Left cardiac atrium (tissue), 4 donors: ENCODE measurements at places on chromosomes 7 and 10. TPM values are rescaled to one million over a fixed set of nuclear protein-coding genes. Genes with fewer than 3 reads are reported as not detected.

GRCh38 chr7:45015313-45015712 is 15.3 kb downstream of the CCM2 start:
- no peak for DNase-seq

The RASSF4 gene
- total RNA-seq = 71.5 TPM

The ADCY1 gene
- 7.4 TPM for total RNA-seq

GRCh38 chr10:88553116-88553752 is 29.9 kb downstream of the RNLS start:
- DNase-seq = peak; percentile 25

The CNPY1 gene
- total RNA-seq = not detected

DNA sequence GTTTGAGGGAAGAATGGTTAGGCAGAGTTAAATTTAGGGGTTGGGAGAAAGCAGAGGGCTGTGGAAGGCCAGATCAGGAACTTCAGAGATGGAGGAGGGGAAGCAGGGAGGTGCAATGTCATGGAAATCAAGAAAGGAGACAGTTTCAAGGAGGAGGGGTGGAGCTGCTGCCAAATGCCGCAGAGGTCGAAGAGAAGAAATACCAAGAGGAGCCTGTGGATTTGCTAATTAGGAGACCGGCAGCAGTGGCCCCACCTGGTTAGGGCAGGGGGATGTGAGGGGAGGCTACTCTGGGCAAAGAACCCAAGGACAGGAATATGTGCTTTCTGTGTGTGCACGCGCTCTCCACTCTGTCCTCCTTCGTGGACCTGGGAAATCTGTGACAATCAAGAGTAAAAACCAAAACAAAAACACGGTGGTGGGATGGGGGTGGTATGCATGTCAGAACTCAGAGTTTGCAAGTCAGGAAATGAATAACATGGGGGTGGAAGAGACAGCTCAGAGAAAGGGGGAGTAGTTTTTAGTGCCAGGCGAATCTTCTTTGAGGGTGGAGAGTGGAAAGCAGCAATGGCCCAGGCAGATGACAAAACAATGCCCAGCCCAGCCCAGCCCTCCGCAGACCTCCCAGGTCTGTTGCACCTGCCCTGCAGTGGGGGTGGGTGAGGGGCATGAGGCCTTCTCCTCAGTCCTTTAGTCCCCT is 102.9 kb upstream of the PAX2 start:
- no peak for DNase-seq

- DNase-seq = no peak
Measured at GRCh38 chr7:142463401-142463850, 205.6 kb upstream of the PRSS58 start.

The ANXA8L1 gene
- 2.4 TPM for total RNA-seq

DNA sequence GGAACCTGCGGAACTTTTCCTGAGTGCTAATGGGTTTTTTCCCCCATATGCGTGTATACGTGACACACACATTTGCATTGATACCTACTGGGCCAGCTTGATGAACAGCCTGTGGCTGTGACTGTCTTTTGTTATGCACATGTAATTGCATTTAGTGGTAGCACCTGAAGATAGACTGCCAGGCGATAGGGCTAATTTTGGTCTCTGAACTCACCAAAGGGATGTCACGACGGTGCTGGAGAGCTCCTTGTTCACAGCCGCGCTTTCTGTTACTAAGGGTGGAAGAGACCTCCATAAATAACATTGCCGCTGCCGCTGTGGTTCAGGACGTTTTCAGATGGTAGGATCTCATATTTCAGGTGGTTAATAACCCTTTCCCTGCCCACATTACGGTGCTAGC is 133.2 kb downstream of the CAMK1D start:
- DNase-seq = no peak

The SSC4D gene
- 1.4 TPM for total RNA-seq

DNA sequence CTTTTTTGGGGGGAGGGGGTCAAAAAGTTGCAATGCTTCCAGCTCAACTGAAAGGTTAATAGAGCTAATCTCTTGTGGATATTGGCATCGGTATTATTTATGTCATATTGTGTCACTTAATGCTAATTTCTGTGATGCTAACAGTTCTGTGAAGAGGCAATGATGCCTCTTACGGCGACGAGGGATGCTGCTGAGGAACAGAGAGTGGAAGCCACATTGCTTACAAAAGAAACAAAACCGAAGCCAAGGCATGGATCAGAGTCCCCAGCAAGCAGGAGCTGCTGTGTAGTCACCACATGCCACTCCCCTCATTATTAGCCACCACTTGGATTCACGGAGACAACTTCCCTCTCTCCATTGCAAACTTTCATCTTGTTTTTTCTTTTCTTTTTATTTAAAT is 536.5 kb upstream of the MGMT start:
- DNase-seq = no peak

DNA sequence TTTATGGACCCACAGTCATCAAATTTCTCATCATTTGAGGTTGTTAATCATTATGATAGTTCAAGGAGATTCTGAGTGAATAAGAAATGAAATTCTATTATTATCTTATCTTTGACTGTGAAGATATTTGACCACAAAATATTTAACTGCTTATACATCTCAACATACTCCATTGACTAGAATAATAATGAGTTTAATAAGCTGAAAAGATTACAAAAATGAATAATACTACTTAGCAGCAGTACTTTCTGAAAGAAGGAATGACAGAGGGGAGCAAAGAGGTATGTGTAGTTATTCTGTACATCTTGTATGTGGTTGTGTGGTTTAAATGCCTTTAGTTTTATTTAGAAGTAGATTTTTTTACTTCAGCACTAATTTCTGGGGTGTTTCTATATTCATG is 214.2 kb downstream of the PRKG1 start:
- no peak for DNase-seq

- peak; percentile 24 for DNase-seq
Measured at GRCh38 chr7:15015545-15016314, 113.2 kb upstream of the DGKB start.

- DNase-seq = no peak
Measured at GRCh38 chr10:5387169-5387568, 17.5 kb downstream of the TUBAL3 start.

The HMX3 gene
- total RNA-seq = 0.21 TPM

DNA sequence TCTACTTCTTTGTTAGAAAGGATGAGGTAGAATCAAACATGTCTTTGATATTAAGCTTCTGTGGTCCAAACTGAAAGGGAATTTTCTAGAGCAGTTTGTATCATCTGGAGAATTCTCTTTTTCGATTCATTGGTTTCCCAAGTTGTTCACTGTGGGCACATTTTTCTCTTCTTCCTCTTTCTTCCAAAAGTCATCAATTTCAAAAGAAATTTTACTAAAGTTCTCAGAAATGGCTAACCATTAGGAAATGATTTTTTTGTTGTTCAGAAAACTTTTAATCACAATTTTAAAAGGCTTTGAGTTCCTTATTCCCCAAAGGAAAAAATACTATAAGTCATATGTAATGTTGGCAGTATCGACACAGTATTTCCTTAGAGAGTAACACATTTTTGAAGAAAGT is 28.3 kb upstream of the CCDC6 start:
- no peak for DNase-seq

DNA sequence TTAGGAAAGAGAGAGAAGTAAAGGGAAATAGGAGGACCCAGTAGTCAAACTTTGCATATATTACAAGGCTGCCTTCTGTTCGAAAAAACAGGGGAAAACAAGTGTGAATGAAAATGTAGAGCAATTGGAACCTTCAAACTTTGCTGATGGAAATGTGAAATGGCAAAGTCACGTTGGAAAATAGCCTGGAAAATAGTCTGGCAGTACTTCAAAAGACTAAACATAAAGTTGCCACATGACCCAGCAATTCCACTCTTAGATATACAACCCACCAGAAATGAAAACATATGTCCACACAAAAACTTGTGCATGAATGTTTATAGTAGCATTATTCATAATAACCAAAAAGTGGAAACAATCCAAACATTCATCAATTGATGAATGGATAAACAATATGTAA is 78.6 kb upstream of the IFRD1 start:
- no peak for DNase-seq

GRCh38 chr7:50292763-50293162 is 11.8 kb upstream of the IKZF1 start:
- no peak for DNase-seq

The AKR1C4 gene
- total RNA-seq = not detected

- DNase-seq = no peak
Measured at GRCh38 chr7:17019106-17019505, 137.3 kb upstream of the AGR3 start.

DNA sequence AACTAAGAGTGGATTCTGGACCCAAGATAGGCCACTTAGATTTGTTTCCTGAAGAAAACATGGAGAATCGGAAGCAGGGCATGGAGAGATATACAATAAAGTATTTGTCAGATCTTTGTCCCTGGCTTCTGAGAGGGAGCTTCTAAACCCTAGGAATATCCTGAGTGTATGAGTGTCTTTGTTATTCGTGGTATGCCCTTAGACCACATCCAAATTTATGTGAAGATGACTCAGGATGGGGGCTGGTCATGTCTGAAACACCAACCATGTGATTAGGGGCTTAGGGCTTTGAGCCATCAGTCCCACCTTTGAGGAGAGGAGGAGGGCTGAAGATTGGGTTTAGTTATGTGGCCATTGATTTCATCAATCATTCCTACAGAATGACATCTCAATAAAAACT is 69.7 kb upstream of the PLPP4 start:
- DNase-seq = no peak

The VKORC1L1 gene
- 29.8 TPM for total RNA-seq

The MYH16 gene
- not detected for total RNA-seq

The C10orf71 gene
- total RNA-seq = 54.1 TPM

The CYP2E1 gene
- 1.3 TPM for total RNA-seq

DNA sequence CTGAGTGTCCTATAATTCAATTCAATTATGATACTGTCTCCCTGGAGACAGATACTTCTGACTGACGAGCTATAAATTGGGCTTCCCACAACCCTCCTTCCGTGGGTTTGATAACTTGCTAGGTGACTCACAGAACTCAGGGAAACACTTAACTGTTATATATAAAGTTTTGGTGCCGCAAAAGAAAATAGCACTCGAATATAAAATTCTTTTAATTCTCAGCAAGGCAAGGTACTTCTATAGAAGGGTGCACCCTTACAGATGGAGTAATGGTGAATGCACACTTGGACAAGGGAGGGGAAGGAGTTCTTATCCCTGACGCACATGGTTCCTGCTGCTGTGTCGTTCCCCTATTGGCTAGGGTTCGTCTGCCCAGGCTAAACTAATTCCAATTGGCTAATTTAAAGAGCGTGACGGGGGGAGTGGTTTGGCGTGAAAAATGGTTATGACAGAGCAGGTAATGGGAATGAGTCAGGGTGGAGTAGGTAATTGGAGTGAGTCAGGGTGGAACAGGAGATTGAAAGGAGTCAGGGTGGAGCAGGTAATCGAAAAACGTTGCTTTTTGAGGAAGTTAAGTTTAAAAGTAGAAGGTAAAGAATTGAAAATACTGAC is 20.8 kb upstream of the GHITM start:
- DNase-seq = no peak

DNA sequence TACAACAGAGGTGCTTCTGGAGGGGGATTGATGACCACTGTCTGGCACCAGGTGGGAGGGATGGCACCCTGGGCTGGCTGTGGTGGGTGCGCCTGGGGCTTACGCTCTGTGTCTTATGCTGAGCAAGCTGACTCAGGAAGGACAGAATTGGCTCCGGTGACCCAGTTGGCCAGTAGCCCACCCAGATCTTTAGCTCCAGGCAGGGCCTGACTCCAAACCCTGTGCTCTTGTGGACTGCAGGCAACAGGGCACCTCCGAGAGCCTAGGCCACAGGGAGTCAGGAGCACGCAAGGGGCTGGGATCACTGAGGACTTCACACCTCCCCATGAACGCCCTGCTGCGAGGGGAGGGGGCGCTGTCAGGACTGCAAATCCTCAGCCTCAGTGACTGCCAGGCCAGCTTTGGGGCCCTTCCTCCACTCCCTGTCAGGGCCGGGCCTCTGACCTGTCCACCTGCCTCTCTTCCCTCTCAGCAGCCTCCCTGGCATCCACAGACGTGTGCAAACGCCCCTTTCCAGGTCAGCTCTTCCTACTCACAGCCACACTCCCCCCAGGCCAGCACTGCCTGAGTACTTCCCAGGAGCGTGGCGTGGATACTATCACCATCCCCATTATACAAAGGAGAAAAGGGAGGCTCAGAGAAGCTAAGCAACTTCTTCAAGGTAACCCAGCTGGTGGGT is 118.7 kb downstream of the SLIT1 start:
- no peak for DNase-seq

The TET1 gene
- 3.4 TPM for total RNA-seq
